NCI-H187 (cell line): ENCODE measurements at places on chromosomes 6 and 20.

GRCh38 chr20:35117196-35117595 is 24.6 kb upstream of the TRPC4AP start:
- DNase-seq: no peak

- no peak for DNase-seq
Measured at GRCh38 chr20:34017610-34018009, 23.9 kb downstream of the RALY start.

GRCh38 chr6:20069021-20069522 is 143.2 kb downstream of the MBOAT1 start:
- no peak for DNase-seq

DNA sequence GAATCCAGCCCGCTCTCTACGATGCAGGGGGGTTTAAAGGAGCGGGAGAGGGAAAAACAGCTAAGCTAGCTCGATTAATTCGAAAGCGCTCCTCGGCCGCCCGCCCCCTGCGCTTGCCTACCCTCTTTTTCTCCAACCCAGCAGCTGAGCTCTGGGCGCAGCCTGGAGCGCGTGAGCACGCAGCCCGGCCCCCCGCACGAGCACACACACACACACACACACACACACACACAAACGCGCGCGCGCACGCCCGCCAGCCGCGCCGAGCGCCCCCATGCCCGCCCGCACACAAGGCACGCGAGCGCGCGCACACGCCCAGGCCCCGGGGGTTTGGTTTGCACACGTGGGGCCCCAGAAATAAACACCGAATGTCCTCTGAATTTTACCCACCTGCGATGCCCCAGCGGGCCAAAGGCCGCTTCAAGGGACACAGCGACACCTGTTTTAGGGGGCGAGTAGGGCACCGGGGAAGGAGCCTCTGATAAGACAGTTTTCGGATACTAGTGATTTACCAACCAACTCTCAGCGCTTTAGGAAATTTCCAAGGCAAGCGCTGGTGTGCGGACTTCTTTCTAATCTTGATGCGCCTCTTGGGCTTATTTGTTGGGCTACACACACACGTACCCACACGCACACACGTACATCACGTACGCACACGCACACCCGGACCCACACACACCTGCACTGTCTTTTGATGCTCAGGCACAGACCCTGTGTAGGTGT is 802 bp upstream of the NRN1 start:
- peak; percentile 49 for DNase-seq
